ENCODE measurements at places on chromosomes 2 and 18.

- no peak for DNase-seq
Observed at GRCh38 chr2:64534363-64534762, 10.2 kb downstream of the AFTPH start.

DNA sequence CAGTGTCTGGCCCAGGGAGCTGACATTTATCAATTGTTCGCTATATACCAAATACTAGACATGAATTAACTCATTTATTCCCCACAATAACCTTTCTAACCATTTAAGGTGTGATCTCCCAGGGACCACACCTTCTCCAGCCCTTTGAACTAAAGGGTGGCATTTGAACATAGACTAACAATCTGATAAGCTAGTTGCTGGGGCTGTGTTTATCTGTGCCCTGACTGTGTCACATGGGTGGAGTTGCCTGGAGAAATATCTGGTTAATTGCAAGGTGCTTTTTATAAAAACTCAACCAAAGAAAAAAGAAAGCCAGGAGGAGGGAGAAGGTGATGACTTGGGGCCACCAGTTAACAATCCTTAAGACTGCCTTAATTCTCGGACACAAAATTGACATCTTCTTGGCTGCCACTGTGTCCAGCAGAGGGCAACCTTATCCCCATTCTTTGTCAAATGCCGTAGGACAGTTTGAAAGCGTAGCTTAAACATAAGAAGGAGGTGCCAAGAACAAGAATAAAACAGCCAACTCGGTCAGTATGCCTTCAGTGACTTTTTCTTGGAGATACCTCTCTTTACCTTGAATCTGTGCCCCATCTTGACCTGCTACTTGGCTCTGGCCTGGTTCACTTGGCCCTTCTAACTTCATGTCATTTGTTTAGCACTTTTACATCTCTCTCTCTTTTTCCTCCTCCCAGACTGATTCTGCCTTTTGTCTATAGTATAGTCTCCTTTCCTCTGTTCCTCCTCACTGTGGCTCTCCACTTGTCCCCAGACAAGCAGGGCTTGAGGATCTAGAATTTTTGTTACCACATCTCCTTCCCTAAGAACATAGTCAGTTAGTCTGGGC, 183.4 kb downstream of the MYO3B start:
- peak; percentile 53 for DNase-seq

DNA sequence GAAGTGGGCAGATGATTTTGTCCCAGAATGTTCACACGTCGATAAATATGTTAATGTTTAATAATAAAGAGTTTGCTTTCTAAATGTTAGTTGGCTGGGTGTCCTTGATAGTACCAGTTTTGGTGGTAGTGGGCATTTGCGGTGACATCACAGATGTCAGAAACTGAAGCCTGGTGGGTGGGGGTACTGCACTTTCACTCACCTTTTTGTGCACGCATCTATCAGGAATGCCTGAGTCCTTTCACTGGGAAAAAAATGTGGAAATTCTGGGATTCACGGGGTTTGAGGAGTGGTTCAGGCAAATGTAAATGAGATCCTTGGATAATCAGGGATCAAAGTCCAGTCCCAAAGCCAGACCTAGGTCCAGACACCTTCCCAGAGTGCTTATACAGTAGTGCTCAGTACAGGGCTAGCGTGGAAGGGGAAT, 3.2 kb downstream of the EPAS1 start:
- no peak for DNase-seq

GRCh38 chr2:55923091-55923981, at the start of gene EFEMP1:
Gene EFEMP1, minus strand, starts transcription at chr2:55923782. Its CDS starts 1,342 bp downstream, at chr2:55922440.
- DNase-seq: peak; percentile 62

DNA sequence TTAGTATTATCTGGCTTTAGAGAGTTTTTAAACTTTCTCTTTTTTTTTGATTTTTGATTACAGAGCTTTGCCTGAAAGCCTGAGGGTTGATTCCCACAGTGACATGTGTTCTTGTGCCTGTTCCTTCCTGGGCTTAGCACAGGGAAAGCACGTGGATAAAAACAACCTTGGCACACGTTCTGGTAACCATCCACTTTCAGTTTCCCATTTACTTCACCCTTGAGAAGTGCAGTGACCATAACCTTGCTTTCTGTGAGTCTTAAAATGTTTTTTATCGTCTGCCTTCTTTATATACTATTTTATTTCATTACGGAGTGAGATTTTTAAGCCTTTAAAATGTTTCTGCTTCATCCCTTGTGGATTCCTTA, 11.5 kb downstream of the CD226 start:
- DNase-seq: no peak

DNA sequence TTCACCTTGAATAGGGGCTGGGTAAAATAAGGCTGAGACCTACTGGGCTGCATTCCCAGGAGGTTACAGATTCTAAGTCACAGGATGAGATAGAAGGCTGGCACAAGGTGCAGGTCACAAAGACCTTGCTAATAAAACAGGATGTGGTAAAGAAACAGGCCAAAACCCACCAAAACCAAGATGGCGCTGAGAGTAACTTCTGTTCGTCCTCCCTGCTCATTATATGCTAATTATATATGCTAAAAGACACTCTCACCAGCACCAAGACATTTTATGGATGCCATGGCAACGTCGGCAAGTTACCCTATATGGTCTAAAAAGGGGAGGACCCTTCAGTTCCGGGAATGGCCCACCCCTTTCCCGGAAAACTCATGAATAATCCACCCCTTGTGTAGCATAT, 711.5 kb upstream of the KLHL29 start:
- DNase-seq: no peak

DNA sequence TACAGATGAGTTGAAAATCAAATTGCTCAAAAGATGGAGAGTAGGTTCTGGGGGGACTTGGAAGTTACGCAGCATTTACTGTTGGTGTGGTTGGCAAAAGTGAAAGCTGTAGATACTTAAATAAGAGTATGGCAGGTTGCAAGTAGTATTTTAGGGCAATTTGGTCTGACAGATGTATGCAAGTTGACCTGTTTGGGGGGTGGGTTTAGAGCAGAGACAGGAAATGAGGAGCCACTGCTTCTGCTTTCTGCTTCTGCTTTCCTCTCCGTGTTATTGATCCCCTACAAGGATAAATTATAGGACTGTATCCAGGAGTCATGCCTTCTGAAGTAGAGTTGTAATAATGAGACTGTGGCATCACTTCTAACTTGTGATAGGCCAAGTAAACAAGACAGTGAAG, 71.2 kb downstream of the EPAS1 start:
- DNase-seq: no peak

- no peak for DNase-seq
Observed at GRCh38 chr2:179703702-179704101, 157.7 kb downstream of the ZNF385B start.

DNA sequence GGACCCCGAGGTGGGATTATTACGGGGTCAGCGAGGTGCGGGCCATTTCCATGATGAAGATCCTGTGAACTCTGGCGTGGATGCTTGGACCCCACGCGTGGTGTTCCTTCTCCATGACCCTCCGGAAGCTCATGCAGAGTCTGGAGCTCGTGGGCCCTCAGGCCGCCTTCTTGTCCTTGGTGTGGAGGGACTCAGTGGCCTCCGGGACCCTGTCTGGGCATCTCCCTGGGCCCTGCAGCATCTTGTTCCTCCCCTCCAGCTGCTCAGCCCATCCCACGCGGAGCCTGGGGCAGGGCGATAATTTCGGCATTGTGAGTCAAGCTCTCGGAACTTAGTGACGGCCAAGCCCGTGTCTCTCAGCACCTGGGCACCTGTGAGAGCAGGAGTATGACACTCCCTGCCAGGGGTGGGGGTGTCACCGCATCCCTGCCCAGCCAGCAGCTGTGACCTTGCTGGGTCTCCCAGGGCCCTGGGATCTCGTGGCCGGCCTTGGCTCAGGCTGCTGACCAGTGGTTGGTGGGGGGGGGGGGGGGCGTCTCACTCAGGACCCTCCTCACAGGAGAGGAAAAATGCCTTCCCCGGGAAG, 24.6 kb downstream of the RTP5 start:
- no peak for DNase-seq

DNA sequence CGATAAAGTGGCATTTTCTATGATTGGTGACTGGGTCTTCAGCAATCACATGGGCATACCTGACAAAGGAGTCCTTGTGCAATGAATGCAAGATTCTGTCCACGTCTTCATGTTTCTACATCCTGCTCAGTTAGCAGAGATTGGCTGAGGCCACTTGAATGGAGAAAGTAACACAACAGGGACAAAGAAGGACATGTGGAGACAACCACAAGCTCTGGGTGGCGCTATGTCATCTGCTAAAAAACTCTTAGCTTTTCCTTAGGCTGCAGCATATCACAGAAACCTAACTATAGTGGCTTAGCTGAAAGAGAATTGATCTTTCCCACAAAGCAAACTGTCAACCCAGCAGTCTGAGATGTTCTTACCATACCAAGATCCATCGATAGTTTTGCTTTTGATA, 1109.7 kb downstream of the SOCS6 start:
- peak; percentile 7 for DNase-seq

DNA sequence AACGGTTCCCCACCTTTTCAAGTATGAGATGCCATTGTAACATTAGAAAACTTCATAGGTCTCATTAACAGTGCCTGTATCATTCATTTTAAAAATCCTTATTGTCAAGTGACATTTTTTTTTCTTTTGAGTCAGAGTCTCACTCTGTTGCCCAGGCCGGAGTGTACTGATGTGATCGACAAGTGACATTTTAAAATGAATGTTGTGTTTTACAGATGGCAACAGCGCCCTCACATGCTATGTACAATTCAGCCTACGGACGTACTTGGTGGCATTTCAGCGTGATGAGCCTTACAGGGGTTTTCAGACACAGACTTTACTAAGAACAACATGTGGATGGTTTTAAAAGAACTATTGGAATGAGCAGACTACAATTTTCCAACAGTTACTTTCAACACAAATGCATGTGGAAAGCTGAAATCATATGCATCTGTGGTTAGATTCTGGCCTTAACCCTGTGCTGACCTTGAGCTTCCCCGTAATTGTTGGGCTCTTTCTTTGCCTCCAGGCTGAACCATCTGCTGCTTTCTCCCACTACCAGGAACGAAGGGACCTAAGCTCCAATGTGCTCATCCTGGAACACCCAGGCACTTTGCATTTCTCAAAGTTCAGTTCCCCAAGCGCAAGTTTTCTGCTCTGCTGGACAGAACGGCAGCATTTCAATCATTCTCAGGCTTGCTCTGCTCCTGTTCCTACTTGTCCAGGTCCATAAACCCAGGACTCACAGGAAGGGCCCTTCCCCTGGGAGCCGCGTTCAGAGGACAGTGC, 119.9 kb upstream of the NDUFV2 start:
- DNase-seq: peak; percentile 17

GRCh38 chr2:177573120-177573519, 180.5 kb downstream of the AGPS start:
- DNase-seq: no peak

GRCh38 chr18:22286585-22286984, 117.2 kb downstream of the GATA6 start:
- DNase-seq: no peak

- no peak for DNase-seq
Observed at GRCh38 chr2:143689541-143689940, 560.3 kb downstream of the ARHGAP15 start.

- DNase-seq: no peak
Observed at GRCh38 chr2:49177194-49177593, 22.9 kb upstream of the FSHR start.

- no peak for DNase-seq
Observed at GRCh38 chr2:174606336-174606735, 8.7 kb upstream of the WIPF1 start.

DNA sequence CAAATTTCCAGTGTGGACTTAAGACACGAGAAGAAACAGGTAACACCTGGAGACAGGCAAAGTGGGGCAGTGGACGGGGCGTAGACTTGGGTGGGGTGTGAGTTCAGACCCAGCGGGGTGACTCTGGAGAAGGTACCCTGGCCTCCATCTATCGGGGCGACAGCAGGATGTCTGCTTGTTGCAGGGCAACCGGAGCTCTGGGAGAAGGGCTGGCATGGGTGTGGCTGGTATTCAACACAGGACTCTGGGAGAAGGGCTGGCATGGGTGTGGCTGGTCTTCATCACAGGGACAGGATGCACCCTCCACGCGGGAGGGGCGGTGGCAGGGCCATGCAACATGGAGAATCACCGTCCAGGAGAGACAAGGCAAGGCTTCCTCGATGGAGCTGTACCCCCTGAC, 198.5 kb downstream of the HDAC4 start:
- DNase-seq: no peak

GRCh38 chr2:74763962-74764428, 69.9 kb upstream of the HK2 start:
- DNase-seq: no peak

- DNase-seq: no peak
Observed at GRCh38 chr18:57286949-57287348, 65.4 kb upstream of the ST8SIA3 start.
